ENCODE measurements at places on chromosomes 5 and 9.

- no peak for DNase-seq
Measured at GRCh38 chr5:76978869-76979268, 26.0 kb downstream of the CRHBP start.

DNA sequence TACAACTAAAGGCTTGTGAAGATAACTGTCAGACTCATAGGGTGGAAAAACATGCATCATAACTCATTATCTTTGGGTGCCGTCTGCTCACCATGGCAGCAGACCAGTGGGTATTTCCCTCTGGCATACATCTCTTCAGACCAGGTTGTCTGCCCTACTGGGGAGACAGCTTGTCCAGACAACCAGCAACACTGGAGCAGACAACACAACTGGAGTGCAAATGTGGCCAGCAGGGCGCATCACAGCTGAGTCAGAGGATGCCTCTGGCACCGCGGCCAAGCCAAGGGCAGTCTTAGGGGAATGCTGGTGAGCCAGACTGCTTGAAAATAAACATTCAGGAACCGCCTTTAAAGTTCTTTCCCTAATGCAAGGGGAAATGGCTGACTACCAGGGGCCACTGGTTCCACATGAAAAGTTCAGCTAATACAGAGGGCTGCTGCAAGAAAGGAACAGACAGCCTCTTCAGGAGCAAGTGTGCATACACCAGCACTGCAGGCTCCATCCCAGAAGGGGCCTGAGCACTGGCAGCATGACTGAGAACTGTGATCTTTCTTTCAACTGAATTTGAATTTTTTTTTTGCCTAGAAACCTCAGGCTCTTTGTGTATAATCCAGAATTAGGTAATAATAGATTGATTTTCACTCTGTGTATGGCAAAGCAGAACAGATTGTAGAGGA, 77.3 kb downstream of the MAMDC2 start:
- no peak for DNase-seq

GRCh38 chr9:76545191-76545590, 86.2 kb downstream of the GCNT1 start:
- no peak for DNase-seq

DNA sequence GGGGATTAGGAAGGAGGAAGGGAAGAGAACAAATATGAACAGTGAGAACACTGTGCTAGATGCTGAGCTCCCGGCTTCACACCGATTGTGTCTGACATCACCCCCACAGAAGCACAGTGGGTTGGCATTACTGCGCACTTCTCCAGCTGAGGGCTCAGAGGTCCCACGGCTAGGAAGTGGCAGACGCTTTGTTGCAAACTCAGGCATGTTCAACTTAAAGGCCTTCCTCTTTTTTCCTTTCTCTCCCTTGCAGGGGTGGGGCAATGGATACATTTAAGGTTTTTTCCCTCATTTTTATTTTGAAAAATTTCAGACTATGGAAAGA, 15.5 kb upstream of the SHB start:
- DNase-seq, result peak; percentile 60

- DNase-seq, result peak; percentile 65
Measured at GRCh38 chr5:93915142-93915553, 173.7 kb upstream of the POU5F2 start.

DNA sequence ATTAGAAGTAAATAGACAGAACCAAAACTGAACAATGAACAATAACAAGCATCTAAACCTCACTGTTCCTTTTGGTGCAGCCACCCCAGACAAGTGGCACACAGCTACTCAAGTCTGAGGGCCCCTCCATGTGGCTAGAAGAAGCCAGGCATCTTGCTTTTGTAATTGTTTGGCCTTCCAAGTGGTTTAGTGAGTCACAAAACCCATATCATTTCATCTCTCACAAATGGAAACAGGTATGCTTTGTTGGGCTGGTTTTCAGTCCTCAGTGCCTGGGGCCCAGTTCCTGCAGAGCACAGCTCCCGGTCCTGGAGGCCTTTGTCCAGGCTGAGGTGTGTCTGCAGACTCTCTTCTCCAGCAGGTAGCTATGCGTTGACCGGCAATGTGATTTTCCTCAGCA, 16.7 kb downstream of the PRLR start:
- DNase-seq, result no peak

GRCh38 chr5:109750463-109750862, 60.7 kb downstream of the MAN2A1 start:
- DNase-seq, result no peak

GRCh38 chr9:93958819-93959682, 3.9 kb upstream of the BARX1 start:
- DNase-seq, result no peak
